ENCODE measurements at places on chromosomes 12 and 14.
A peak's percentile ranks its signal among the peaks of the same experiment; 100 is the strongest.

- no peak for DNase-seq
Observed at GRCh38 chr12:26622601-26623000, 210.4 kb downstream of the ITPR2 start.

DNA sequence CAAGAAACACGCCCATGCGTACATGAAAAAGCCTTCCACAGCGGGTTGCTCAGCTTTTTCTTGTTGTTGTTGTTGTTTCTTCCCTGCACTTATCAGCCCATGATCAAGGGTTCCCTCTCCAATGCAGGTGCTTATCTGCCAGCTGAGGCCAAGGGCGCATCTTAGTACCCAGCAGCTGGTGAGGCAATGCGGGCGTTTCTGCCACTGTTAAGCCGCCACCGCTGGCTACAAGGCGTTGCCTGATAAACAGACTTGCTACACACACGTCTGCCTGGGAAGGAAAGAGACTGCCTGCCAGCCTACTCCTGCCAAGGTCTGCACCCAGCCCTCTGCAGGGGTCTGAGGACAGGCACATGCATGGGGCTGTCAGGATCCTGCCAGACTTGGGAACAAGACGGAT lies 345.9 kb downstream of the BCL11B start:
- peak; percentile 61 for DNase-seq

- DNase-seq = no peak
Observed at GRCh38 chr14:59389936-59390335, 75.2 kb downstream of the GPR135 start.

GRCh38 chr14:36493761-36494160 lies 26.3 kb downstream of the NKX2-1 start:
- no peak for DNase-seq

DNA sequence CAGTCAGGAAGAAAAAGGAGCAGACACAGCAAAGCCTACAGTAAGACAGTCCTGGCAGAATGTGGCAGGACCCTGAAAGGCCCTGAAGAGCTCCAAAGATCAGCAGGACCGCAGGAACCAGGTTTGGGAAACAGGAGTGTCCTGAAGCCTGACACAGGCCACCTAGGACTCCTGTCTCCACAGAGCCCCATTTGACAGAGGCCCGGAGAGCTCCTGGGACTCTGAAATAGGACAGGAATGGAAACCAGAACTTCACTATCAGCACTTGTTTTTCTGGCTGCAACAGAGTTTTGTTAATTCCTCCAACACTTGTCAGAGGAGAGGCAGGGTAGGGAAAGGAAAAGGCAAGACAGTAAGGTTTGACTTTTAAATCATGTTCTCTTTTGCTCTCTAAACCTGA lies 12.9 kb downstream of the STXBP6 start:
- DNase-seq = no peak

DNA sequence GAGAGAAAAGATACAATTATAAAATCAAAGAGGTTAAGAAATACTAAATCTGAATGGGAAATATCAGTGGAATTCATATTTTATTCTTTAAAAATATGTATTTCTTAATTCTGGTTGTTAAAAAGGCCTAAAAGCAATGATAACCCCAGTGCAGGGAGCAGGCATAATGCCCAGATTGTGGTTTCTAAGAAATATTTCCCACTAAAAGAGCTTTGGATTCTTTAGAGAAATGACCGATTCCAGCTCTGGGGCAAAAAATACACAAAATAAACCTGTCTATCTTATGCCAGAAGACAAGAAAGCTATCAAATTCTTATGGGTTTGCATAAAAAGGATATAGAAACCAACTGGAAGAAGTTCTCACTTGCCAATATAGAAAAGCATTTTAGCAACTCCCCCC lies 71.6 kb downstream of the PDE6H start:
- DNase-seq = no peak

DNA sequence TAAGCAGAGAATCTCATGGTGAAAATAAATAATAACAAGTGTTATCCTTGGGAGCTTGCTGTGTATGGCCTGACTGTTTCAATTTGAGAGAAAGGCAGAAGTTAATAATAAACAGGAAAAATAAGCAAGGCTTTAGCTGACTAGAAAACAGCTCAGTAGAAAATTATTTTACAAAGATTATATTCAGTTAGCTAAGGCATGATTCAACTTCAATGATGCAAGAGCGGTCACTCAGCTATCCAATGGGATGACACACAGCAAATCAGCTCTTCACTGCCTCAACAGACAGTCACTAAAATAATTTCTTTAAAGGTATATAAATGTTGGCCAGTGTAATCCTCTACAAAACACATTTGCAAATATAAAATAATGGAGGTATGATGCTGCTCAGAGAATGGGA lies 18.6 kb downstream of the GSTZ1 start:
- no peak for DNase-seq

DNA sequence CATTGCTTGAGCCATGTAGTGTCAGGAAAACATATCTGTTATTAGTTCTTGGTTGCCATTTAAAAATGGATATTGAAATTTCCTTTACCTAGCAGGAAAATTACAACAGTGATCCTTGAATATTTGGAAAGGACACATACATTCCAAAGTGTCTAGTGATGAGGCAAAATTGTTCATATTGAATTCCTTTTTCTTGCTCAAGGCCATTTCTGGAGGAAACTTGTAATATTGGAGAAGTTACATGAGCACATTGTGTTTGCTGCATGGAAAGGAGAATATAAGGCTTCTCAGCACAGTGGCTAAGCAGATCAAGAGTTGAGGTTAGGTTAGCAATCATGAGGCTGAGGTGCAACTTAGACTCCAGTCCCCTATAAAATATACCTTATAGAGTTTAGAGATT lies 121.9 kb downstream of the PDE3A start:
- no peak for DNase-seq

GRCh38 chr12:58487678-58488161 lies 432.6 kb downstream of the LRIG3 start:
- DNase-seq = no peak

All from stimulated activated naive CD4-positive, alpha-beta T cell (primary cell).